ENCODE measurements at places on chromosomes 4 and X.
A peak's percentile ranks its signal among the peaks of the same experiment; 100 is the strongest.

- DNase-seq: no peak
Observed at GRCh38 chr4:121720109-121720508, 23.3 kb upstream of the ANXA5 start.

DNA sequence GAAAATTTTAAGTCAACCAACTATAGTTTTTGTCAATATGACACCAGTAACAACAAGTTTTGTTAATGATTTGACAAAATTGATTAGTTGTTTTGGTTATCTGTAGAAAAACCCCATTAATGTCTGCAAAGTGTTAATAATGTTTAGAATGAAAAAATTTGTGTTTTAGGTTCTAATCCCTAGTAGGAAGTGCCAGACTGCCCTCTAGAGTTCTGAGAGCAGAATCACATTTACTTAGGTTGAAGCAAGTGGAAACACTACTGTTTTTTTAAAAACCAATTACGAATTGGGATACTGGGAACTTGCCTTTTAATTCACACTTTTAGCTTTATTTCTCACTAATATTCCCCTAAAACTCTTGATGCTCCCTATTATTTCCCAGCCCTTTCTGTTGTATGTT, 101.1 kb upstream of the CYLC1 start:
- DNase-seq: no peak

DNA sequence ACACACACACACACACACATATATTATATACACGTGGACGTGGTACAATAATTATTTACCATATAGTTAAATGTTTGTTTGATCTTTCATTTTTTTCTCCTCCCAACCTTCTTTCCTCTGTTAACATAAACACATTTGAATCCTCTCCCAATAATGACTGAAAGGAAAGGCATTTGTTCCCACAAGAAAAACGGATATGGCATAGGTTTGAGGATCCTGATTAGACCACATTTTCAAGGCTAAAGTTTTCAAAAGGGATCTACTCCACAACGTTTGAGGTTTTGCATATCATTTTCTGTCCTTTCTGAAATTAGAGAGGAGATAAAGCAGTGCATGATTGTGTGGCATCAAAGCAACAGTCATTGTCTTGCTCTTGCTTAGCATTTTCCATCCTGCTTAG, 1883.4 kb downstream of the STIM2 start:
- DNase-seq: no peak

DNA sequence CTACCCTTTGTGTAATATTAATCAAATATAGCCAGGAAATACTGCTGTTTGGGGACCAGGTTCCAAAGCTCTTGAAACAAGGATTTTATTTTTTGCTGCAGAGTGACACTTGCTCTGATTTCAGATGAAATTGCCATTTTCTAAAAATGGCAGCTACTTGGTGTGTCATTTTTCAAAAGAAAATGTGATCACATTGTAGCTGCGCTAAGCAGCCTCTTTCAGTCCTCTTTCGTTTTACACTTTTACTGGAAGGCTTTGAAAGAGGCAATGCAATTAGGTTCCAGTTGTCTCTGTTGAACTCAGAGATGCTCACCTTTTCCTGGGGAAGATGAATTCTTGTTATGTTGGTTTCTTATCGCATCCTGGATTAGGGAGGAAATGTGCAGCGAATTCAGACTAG, 85.1 kb downstream of the CT47B1 start:
- DNase-seq: no peak

GRCh38 chr4:107989162-107989536, 540 bp upstream of the HADH start:
- no peak for DNase-seq

GRCh38 chr4:152663203-152664066, 16.4 kb downstream of the TMEM154 start:
- DNase-seq: peak; percentile 71

DNA sequence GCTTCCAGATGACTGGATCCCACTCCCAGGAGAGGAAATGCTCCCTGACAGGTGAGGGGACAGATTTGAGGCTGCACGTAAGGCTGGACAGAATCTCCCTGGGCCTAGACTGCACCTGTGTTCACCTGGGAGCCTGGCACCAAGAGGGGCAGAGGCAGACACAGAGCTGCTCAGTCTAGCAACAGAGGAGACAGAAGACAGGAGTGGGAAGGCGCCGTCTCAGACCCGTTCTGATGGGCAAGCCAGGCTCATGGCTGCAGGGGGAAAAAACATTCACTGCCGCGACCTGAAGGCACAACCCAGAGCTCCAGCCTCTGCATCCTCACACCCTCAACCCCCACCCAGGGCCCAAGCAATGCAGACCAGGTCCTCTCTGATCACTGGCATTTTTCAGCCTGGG, 16.8 kb downstream of the BCAP31 start:
- DNase-seq: no peak

- DNase-seq: no peak
Observed at GRCh38 chr4:108700081-108700757, 49.8 kb downstream of the OSTC start.

Measured in germinal center (tissue), 1 donor.